ENCODE measurements at places on chromosomes 16 and 17.

GRCh38 chr17:34377078-34377823 is 14.2 kb upstream of the CCL1 start:
- no peak for DNase-seq

DNA sequence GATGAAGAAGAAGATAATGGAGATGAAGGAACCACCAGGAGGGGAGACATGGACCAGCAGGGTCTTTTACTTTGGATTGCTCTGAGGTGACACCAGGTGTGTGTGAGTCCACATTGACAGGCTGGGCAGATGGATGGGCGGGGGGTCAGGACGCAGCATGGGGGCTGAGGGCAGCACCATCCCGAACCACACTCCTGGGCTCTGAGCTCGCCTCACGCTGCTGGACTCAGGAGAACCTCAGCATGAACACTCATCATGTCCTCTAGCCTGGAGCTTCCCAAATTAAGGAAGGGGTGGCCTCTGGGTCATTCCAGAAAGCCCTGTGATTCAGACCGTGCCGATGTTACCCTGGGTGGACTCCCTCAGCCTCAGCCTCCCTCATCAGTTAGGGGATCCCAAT is 50.4 kb upstream of the MAP3K14 start:
- DNase-seq: no peak

- DNase-seq: no peak
Observed at GRCh38 chr16:55001931-55002330, 71.3 kb downstream of the IRX5 start.

DNA sequence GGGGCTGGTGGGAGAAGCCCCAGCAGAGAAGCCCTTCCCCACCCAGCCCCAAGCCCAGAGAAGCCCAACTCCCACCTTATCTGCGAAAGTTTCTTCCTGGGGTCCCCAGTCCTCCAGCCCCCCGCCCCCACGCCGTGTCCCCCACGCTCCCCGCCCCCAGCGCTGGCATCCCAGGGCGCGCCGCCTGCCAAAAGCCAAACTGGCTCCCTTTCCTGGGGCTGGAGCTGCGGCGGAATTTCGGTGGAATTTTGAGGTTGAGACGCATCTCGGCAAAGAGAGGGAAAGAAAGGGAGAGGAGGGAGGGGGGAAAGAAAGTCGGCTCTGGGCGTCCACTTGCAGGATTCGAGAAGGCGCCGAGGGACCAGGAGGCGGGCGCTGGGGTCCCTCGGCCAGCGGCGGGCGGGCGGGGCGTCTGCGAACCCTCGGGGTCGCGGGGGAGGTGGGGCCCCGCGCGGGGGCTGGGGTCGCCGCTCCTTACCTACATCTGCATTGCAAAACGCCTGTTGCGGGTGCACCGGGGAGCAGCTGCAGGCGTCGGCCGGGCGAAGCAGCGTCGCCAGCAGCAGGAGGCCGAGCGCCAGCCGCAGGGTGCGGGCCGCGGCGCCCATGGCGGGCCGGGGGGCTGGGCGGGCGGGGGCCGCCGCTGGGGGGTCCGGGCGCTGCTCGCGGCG is 571 bp downstream of the TIMP2 start:
- no peak for DNase-seq

DNA sequence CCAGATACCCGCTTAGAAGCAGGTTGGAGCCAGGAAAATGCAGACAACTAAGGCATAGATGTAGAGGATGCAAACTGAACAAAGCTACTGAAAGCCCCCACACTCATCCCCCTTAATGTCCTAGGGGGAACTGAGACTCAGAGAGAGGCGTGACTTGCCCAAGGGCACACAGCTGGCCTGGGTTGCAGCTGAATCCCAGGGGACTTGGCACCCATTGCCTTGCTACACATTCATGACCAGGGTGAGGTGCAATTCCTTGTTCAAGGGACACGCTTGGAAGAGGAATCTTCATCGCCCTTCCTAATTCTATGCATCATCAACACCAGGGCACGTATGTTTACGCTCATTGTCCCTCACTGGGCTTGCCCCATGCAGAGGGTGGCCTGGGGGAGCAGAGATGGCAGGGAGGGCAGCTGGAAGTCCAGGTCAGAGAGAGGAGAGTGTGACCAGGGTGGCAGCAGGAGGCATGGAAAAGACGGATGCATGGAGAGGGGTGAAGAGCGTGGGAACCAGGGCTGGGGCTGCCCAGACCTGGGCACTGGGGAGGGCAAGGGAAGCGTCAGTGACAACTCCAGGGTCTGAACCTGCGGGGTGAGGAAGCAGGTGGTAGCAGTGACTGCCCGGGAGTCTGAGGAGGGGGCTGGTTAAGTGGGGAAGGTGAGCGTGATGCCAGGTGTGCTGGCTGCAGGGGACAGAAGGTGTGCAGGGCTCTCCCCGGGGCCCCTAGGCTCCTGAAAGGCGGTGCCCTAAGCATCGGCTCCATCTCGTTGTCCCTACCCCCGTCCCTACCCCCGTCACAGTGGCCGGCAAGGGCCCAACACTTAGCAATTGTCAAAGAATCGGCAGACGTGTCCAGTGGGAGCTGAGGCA is 267.1 kb upstream of the TNRC6C start:
- no peak for DNase-seq

DNA sequence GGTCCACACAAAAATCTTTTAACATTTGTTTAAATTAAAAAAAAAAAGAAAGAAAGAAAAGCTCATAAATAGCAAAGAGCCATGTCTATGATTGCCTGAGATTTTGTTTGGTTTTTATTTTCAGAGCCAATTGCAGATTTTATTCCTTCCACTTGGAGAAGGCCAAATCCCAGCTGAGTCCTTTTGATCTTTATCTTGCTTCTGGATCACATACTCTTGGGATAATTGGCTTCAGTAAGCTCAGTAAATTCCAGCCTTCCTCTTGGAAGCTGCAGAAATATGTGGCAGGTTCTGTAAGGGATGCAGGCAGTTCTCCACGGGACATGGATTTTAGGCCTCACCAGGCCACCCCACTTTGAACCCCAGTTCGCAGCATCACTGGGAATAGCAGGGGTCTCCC is 63.3 kb upstream of the TMC5 start:
- DNase-seq: no peak

DNA sequence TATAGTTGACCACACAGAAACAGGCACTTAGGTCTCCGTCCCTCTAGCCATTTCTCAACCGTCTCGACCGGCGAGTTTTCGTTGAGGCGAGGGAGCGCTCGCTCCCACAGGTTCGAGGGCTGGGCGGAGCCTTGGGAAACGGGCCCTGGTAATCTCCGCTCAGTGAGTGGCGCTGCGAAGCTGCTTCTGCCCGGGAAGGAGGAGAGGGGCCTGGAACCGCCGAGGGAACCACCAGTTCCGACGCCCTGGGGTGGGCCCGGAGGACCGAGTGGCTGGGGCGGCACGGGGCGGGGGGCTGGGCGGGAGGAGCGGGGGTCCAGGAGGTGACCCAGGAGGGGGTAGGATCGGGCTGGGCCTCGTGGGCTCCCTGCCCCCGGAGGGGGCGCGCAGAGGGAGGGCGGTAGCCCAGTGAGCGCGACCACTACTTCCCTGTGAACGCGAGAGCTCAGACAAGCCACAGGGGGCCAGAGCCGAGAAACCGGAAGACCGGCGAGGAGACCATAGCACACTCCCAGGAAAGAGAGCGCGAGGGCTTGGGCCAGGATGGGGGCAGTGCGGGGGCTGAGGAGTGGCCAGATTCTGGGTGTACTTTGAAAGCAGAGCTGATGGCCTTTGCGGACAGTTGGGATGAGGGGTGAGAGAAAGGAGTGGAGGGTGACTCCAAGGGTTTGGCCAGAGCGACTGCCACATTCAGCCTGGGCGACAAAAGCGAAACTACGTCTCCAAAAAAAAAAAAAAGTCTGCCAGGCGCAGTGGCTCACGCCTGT is 29.9 kb upstream of the ARL4D start:
- DNase-seq: peak; percentile 69

DNA sequence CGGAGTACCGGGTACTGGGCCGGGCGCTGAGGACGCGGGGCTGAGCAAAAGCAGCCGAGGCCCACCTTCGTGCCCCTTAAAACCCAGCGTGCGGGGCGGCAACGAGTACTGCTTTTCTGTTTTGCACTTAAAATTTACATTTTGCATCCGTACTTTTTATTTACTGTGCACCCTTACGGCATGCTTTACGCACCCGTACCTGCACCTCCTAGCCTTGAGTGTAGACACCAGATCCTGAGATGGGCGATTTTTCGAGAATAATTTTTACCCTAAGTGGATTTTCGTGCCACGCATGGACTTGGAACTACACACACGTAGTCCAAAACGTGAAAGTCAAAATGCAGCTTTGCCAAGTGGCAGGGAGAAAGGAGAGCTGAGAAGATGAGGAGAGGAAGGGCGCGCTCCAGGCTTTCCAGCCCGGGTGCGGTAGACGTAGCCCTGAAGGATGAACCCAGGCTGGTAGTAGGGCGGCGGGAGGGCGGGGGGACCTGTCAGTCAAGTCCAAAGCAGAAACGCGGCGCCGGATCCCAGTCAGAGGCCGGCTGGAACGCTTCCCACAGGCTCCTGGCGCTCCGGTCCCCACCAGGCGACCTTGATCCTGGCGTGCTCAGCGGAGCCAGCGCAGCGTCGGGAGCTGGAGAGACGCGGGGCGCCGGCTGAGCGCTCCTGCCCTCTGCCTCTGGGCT is 1.2 kb upstream of the CBLN1 start:
- DNase-seq: no peak

DNA sequence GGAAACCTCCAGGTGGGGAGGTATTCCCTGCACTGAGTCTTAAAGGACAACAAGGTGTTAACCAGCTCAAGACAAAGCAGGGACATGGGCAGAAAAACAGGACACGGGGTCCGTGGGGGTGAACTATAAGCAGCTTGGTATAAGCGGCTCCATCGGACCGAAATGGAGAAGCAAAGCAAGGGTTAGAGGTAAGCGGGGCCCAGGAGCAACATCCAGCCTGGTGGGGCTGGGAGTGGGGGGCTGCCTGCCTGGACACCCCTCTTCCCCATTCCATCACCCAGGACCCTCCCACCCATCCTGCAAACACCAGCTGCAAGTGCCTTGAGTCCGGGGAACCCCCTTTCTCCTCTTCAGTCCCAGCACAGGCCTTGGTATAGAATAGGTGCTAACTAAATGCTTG is 29.5 kb downstream of the MYH11 start:
- DNase-seq: no peak

Data from CD14-positive monocyte (primary cell).